ENCODE measurements at places on chromosomes 6 and 20.
A peak's percentile ranks its signal among the peaks of the same experiment; 100 is the strongest.

- DNase-seq: no peak
Observed at GRCh38 chr6:142846459-142846831, 98.5 kb downstream of the HIVEP2 start.

GRCh38 chr20:25510721-25511120 lies 74.6 kb downstream of the NINL start:
- DNase-seq: no peak

DNA sequence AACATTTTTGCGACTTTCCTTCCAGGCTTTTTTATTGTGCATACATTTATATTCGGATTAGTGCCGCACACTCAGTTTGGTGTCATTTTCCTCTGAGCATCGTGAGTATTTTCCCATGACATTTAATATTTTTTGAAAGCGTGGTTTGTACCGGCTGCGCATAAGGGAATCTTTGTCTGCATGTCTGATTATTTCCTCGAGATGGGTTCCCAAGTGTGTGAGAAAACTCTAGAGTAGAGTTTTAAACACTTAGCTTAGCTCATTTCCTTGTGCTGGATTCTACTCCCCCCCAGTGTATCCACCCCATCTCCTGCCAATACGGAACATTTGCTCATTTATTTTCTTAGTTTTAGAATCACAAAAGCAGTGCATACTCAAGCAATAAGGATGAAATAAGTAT lies 94.3 kb downstream of the CDC5L start:
- no peak for DNase-seq

GRCh38 chr6:8137529-8137939 lies 35.2 kb upstream of the EEF1E1 start:
- no peak for DNase-seq

GRCh38 chr6:16166871-16167608 lies 38.2 kb downstream of the MYLIP start:
- DNase-seq: no peak

- DNase-seq: peak; percentile 89
Observed at GRCh38 chr6:116371120-116371917, 572 bp downstream of the DSE start.

DNA sequence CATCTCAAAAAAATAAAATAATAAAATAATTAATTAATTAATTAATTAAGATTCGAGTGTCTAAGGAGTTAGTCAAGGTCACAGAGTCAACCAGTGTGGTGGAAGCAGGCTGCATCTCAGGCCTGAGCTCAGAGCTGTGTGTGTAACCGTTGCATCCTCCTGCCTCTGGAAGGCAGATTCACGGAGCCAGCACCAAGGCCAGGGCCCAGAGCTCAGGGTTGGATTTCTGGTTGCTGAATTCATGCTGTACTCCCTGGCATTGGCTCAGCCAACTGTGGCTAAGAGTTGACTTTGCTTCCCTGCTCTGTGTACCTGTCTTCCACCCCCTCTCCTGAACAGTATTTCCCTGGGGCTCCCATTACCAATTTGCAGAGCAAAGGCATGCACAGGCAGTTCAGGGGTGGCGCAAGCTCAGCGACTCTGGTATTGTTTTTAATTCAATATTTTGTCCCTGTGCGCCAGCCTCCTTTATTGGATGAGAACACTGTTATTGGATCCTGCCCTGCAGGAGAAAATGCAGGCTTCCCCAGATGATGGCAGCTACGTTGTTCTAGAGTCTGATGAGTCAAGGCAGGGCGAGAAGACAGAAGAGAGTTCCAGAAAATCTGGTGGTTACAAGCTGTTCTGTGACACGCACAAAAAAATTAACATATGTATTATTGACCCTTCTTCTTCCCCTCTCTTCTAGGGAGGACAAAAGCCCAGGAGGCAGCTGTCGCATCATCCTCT lies 12.3 kb upstream of the CTNNBL1 start:
- no peak for DNase-seq

- no peak for DNase-seq
Observed at GRCh38 chr6:2523061-2523460, 227.7 kb downstream of the MYLK4 start.

- DNase-seq: no peak
Observed at GRCh38 chr6:85465762-85466161, 15.9 kb downstream of the NT5E start.

GRCh38 chr6:166798652-166799051 lies 157.7 kb downstream of the RNASET2 start:
- no peak for DNase-seq

DNA sequence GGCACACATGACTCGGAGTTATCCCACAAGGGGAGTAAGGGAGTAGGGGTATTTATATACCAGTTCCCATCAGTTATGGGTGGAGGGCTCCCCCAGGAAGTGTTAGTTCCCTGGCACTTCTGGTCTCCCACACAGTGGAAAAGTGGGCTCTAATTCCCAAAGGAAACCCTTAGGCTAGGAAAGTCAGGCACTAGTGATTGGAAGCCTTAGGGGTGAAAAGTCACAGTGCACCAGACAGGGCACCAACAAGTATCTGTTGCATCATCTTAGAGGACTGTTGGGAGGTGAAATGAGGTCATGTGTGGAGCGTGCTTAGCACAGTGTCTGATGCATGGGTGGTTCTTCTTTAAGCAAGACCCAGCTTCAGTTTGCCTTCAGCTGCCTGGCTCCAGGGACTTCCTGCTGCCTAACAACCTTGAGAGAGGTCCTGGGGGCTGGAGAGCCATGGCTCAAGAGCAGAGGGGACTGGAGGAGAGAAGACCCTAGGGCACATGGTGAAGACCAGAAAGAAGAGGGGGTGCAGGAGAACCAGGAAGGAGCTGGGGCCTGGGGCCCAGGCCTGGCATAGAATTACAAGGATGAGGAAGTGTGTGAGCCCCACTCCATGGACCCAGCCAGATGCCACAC lies 7.5 kb upstream of the FOXP4 start:
- DNase-seq: no peak

GRCh38 chr6:168016721-168017525 lies 19.5 kb downstream of the KIF25 start:
- DNase-seq: no peak

DNA sequence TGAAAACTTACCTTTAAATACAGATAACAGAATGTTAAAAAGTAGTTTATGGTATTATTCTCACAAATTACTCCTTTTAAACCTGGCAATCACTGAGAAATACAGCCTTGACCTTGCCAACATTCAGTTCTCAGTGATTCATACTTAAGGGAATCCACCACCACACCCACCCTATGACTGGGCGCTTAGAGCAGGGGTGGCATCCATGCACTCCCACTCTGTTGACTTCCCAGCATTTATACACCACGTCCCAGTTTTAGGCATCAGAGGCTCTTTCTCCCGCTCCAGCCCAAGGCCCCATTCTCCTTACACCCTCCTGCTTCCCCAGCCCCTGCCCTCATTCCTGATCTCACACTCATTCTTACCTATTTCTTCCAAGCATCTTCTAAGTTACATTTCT lies 16.3 kb downstream of the TRAF3IP2 start:
- peak; percentile 80 for DNase-seq

- no peak for DNase-seq
Observed at GRCh38 chr6:55955684-55956083, 80.3 kb upstream of the BMP5 start.

GRCh38 chr6:110511401-110511800 lies 35.0 kb upstream of the SLC22A16 start:
- DNase-seq: no peak

- no peak for DNase-seq
Observed at GRCh38 chr6:131687022-131687421, 14.2 kb downstream of the OR2A4 start.

DNA sequence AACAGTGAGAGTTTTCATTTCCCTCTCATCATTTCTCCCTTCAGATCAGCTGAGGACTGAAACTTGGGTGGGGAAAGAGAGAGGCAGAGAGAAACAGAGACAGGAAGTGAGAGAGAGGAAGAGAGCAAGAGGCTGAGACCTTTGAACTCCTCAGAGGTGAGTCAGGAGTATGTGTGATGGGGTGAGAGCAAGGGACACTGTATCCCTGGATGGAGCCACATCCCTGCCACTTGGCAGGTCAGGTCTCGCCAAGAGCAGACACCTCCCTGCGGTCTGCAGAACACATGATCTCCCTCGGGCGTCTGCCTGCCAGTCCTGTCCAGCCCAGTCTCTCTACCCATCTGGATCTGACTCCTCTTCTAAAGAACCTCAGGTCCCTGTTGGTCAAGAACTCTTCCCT lies 62.7 kb upstream of the SYNDIG1 start:
- no peak for DNase-seq

- no peak for DNase-seq
Observed at GRCh38 chr6:126071000-126071647, 84.8 kb downstream of the TRMT11 start.

DNA sequence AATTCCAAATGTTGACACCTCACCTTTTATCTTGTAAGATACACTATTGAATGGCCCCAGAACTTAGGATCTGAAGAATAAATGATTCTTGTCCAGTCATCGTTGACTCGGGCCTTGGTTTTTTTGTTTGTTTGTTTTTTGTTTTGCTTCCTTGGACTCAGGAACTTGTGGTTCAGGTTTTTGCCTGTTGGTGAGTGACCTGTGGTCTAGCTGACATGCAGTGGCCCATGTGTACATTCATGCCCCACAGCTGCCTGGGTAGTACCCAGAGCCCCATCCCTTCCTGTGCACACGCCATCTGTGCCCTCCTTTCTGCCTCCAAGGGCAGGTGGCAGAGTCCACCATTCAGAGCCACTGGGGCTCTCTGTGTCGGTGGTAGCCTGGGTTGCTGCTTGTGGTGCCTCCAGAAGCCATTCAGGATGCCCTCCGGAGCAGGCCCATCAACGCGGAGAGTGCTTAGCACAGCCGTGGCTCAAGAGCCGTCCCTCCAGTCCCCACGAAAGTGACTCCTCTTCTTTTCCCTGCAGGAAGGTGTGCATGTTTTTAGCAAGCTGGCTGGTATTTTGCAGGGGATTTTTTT lies 85.9 kb downstream of the SYNJ2 start:
- DNase-seq: no peak

- DNase-seq: no peak
Observed at GRCh38 chr6:3902871-3903648, 53.9 kb downstream of the FAM50B start.

GRCh38 chr6:42787063-42787472 lies 5.2 kb downstream of the BICRAL start:
- DNase-seq: no peak

GRCh38 chr20:20404633-20405032 lies 36.7 kb downstream of the INSM1 start:
- no peak for DNase-seq
